Activated naive CD8-positive, alpha-beta T cell treated with anti-CD3 and anti-CD28 coated beads for 36 hours (primary cell): ENCODE measurements at places on chromosomes 11 and 22. TPM values are rescaled to one million over a fixed set of nuclear protein-coding genes. Genes with fewer than 3 reads are reported as not detected.
A peak's percentile ranks its signal among the peaks of the same experiment; 100 is the strongest.

PCSK7 gene
- 85.0 TPM for total RNA-seq

OR51E2 gene
- total RNA-seq, result not detected

TLCD5 gene
- 0.37 TPM for total RNA-seq

OR8D2 gene
- not detected for total RNA-seq

PIWIL4 gene
- 0.16 TPM for total RNA-seq

BTBD18 gene
- not detected for total RNA-seq

ENDOD1 gene
- total RNA-seq, result 21.5 TPM

SERHL2 gene
- total RNA-seq, result 2.1 TPM

CYP2R1 gene
- total RNA-seq, result 10.0 TPM

APOBEC3B gene
- 3.4 TPM for total RNA-seq

MRGPRE gene
- not detected for total RNA-seq

KCNE3 gene
- not detected for total RNA-seq

OLFML1 gene
- not detected for total RNA-seq

CRYBA4 gene
- not detected for total RNA-seq

C11orf16 gene
- not detected for total RNA-seq

OR52E8 gene
- not detected for total RNA-seq

TSSK2 gene
- total RNA-seq, result not detected

LGR4 gene
- 0.08 TPM for total RNA-seq

- H3K4me3 ChIP-seq, result no peak overlapping the region
- H3K4me1 ChIP-seq, result no peaks in the 10 kb centered on the region
- peaks cover 53% of the 10 kb centered on the region for H3K27me3 ChIP-seq
- DNase-seq, result no peak
- H3K27ac ChIP-seq, result no peak overlapping the region
Observed at GRCh38 chr11:31981457-31981856, 109.4 kb upstream of the RCN1 start.

GRCh38 chr11:19984048-19984742, 176.1 kb downstream of the DBX1 start:
- H3K4me3 ChIP-seq, result no peak overlapping the region
- peaks cover 5% of the 10 kb centered on the region for H3K4me1 ChIP-seq
- H3K27ac ChIP-seq, result no peak overlapping the region
- DNase-seq, result no peak
- peaks cover 3% of the 10 kb centered on the region for H3K27me3 ChIP-seq
- no peaks in the 10 kb centered on the region for H3K36me3 ChIP-seq

DNA sequence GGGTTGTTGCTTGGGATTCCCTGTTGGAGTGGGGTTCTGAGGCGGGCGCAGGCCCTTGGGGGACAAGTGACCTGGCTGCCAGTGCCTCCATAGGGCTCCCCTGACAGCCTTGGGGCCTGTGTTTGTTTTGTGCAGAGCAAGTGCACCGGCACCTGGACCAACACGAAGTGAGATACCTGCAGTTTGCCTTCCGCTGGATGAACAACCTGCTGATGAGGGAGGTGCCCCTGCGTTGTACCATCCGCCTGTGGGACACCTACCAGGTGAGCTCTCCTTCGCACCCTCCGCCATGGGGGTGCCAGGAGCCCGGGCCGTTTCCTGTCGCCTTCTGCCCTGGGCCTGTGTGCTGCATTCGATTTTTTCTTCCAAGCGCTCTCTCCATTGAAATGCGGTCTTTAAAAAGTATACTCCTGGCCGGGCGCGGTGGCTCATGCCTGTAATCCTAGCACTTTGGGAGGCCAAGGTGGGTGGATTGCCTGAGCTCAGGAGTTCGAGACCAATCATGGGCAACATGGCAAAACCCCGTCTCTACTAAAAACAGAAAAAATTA, 274.6 kb downstream of the TBC1D22A start:
- no peak for DNase-seq
- peaks cover 1% of the 10 kb centered on the region for H3K36me3 ChIP-seq
- no peak overlapping the region for H3K4me3 ChIP-seq
- H3K27ac ChIP-seq, result no peak overlapping the region
- H3K27me3 ChIP-seq, result no peaks in the 10 kb centered on the region

GRCh38 chr11:60310407-60310998, 16.6 kb upstream of the MS4A6E start:
- no peaks in the 10 kb centered on the region for H3K36me3 ChIP-seq
- DNase-seq, result no peak
- H3K4me3 ChIP-seq, result no peak overlapping the region

DNA sequence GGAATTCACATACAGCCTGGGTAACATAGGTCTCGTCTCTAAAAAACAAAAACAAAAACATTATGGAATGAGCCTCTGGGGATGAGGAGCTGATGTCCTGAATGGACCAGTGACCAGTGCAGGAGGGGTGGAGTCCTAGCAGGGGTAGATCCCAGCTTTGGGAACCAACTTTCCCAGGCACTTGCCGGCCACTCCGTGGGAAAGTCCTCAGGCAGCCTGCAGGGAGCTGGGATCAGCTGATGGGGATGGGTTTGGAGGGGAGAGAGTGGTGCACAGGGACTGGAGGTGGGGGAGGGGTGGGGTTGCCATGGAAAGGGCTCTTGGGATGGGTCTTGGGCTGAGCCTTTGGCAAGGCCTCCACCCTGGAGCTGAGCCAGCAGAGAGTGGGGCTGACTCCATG, 19.1 kb downstream of the MGAT3 start:
- H3K4me1 ChIP-seq, result peaks cover 17% of the 10 kb centered on the region
- DNase-seq, result no peak
- H3K27me3 ChIP-seq, result no peaks in the 10 kb centered on the region
- H3K27ac ChIP-seq, result no peak overlapping the region
- no peaks in the 10 kb centered on the region for H3K36me3 ChIP-seq

GRCh38 chr11:78041843-78042440, 18.9 kb upstream of the KCTD14 start:
- H3K4me1 ChIP-seq, result peaks cover 17% of the 10 kb centered on the region
- no peak overlapping the region for H3K4me3 ChIP-seq
- no peak for DNase-seq

- H3K36me3 ChIP-seq, result peaks cover 2% of the 10 kb centered on the region
- no peak overlapping the region for H3K27ac ChIP-seq
- no peaks in the 10 kb centered on the region for H3K4me1 ChIP-seq
- no peaks in the 10 kb centered on the region for H3K27me3 ChIP-seq
- no peak for DNase-seq
Observed at GRCh38 chr11:5021996-5022395, 24.3 kb upstream of the OR52J3 start.

- no peak for DNase-seq
- H3K27me3 ChIP-seq, result peaks cover 9% of the 10 kb centered on the region
- no peak overlapping the region for H3K27ac ChIP-seq
- H3K4me3 ChIP-seq, result no peak overlapping the region
- H3K4me1 ChIP-seq, result peaks cover 4% of the 10 kb centered on the region
Observed at GRCh38 chr11:112529071-112529470, 268.4 kb upstream of the PLET1 start.

GRCh38 chr22:19930551-19931486, 10.8 kb upstream of the COMT start:
- H3K4me1 ChIP-seq, result no peaks in the 10 kb centered on the region
- no peak for DNase-seq
- no peak overlapping the region for H3K4me3 ChIP-seq
- no peak overlapping the region for H3K27ac ChIP-seq
- H3K36me3 ChIP-seq, result peaks cover 7% of the 10 kb centered on the region

DNA sequence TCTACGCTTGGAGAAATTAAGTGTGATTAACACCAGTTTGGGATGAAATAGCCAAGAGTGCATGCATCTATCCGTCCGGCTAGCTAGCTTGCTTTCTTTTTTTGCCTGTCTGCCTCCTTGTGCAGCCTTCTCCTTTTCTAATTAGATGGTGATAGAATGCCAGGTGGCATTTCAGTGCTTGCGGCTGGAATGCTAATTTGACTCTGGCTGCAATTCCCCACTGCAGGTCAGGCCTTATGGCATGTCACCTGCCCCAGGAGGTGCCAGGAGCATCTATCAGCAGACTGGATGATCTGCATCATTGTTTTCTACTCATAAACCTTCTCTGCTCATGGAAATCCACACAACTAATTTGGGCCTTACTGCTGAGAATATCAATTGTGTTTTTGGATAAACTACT, 51.1 kb upstream of the CABP7 start:
- no peak for DNase-seq
- H3K4me1 ChIP-seq, result no peaks in the 10 kb centered on the region
- H3K36me3 ChIP-seq, result peaks cover 2% of the 10 kb centered on the region
- H3K27ac ChIP-seq, result no peak overlapping the region

GRCh38 chr11:116893906-116894305, 56.5 kb upstream of the APOA1 start:
- DNase-seq, result no peak
- H3K36me3 ChIP-seq, result peaks cover 13% of the 10 kb centered on the region
- no peaks in the 10 kb centered on the region for H3K27me3 ChIP-seq
- no peak overlapping the region for H3K4me3 ChIP-seq
- no peak overlapping the region for H3K27ac ChIP-seq

- H3K4me1 ChIP-seq, result peaks cover 39% of the 10 kb centered on the region
- H3K36me3 ChIP-seq, result no peaks in the 10 kb centered on the region
- no peak overlapping the region for H3K4me3 ChIP-seq
- H3K27ac ChIP-seq, result peak overlapping the region; percentile 42
- no peaks in the 10 kb centered on the region for H3K27me3 ChIP-seq
Observed at GRCh38 chr22:30291058-30291892, 2.0 kb upstream of the CASTOR1 start.

- H3K36me3 ChIP-seq, result peaks cover 2% of the 10 kb centered on the region
- no peak overlapping the region for H3K27ac ChIP-seq
- no peak for DNase-seq
Observed at GRCh38 chr11:3161720-3162409, 3.2 kb downstream of the OSBPL5 start.

DNA sequence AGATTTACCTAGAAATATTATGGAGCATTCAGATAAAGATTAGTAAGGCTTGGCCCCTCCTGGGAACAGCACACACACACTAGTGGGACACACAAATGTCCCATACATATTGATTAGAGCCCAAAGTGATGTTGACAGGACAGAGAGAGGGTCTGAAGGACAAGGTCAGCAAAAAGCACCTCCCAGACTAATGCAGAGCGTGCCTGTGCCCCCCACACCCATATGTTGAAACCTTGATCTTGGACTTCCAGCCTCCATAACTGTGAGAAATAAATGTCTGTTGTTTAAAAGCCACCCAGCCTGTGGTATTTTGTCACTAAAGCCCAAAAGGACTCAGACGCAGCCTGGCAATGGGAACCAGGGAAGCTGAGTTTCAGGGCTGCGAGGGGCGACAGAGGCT, 27.6 kb downstream of the LRFN4 start:
- no peaks in the 10 kb centered on the region for H3K36me3 ChIP-seq
- peaks cover 9% of the 10 kb centered on the region for H3K4me1 ChIP-seq
- no peak for DNase-seq
- no peak overlapping the region for H3K4me3 ChIP-seq
- H3K27ac ChIP-seq, result no peak overlapping the region
- H3K27me3 ChIP-seq, result peaks cover 4% of the 10 kb centered on the region

GRCh38 chr22:49464037-49464436, 363.6 kb downstream of the BRD1 start:
- H3K27ac ChIP-seq, result no peak overlapping the region
- no peak overlapping the region for H3K4me3 ChIP-seq
- H3K27me3 ChIP-seq, result no peaks in the 10 kb centered on the region
- H3K36me3 ChIP-seq, result no peaks in the 10 kb centered on the region

DNA sequence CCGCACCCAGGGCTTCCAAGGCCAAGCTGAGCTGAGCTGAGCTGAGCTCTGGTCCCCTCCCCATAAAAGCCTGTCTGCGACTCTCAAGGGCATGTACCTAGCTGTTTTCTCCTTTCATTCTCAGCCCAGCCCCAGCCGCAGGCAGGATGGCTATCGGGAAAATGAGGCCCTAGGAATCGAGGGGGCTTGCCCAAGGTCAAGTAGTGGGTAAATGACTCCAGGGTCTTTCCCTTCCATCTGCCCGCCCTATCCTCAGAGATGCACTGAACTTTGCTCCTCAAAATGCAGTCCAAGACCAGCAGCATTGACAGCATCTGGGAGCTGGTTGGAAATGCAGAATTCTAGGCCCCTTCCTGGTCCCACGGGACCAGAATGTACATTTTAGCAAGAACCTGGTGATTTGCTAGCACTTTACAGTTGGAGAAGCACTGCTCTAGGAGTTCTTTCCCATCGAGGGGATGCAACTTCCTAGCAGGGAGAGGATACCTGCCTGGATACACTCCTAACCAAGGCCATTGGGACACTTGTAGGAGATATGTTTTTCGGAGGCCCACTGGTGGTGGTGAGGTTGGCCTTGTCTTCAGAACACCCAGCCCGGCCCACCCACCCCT, 43.2 kb upstream of the ACCSL start:
- H3K27me3 ChIP-seq, result peaks cover 9% of the 10 kb centered on the region
- H3K4me1 ChIP-seq, result no peaks in the 10 kb centered on the region
- H3K27ac ChIP-seq, result no peak overlapping the region

DNA sequence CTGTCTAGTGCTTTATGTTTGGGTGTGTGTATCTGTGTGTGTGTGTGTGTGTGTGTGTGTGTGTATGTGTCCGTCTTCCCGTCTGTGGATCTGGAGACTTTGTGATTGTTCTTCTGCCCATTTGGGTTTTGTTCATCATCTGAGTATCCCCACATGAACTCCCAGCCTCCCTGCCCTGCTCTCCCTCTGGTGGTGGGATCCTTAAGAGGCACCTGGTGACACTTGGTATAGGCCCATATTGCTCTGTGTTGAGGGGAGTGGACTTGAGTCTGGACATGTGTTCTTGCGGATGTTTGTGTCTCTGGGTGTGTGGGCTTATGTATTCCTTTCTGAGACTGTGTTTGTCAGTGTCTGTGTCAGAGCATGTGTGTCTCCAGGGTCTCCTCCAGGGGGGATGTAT, 15.3 kb downstream of the RCOR2 start:
- no peaks in the 10 kb centered on the region for H3K4me1 ChIP-seq
- no peak for DNase-seq
- peaks cover 26% of the 10 kb centered on the region for H3K36me3 ChIP-seq
- no peaks in the 10 kb centered on the region for H3K27me3 ChIP-seq
- no peak overlapping the region for H3K27ac ChIP-seq

DNA sequence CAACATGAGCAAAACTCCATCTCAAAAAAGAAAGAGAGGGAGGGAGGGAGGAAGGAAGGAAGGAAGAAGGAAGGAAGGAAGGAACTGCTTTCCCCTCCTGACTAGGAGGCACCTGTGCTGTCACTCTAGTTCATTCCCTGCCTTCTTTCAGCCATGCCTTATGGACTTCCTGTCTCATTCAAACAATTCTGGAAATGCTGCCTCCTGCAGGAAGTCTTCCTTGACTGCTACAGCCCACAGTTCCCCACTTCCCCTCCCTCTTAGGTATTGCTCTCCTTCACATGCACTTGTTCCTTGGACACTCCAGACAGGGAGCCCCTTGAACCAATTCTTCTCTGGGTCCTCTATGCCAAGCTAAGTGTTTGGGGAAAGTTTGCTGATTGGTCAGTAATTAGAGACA, 31.6 kb upstream of the WNT11 start:
- no peak overlapping the region for H3K4me3 ChIP-seq
- H3K36me3 ChIP-seq, result peaks cover 6% of the 10 kb centered on the region
- peaks cover 32% of the 10 kb centered on the region for H3K4me1 ChIP-seq
